ENCODE measurements at places on chromosomes 5 and 9. TPM values are rescaled to one million over a fixed set of nuclear protein-coding genes. Genes with fewer than 3 reads are reported as not detected.

The KIF4B gene
- total RNA-seq = 0.14 TPM

The IL5 gene
- not detected for total RNA-seq

The SLC36A2 gene
- total RNA-seq = not detected

The PPIP5K2 gene
- 57.9 TPM for total RNA-seq

- no peak for DNase-seq
Measured at GRCh38 chr5:68419081-68419636, 203.6 kb downstream of the PIK3R1 start.

- DNase-seq = no peak
Measured at GRCh38 chr5:102996011-102996575, 123.8 kb downstream of the GIN1 start.

GRCh38 chr9:134937566-134938345, 20.0 kb upstream of the FCN1 start:
- no peak for DNase-seq

Data from posterior vena cava (tissue), 2 donors.